Stimulated activated CD4-positive, alpha-beta T cell treated with anti-CD3 and anti-CD28 coated beads, Interleukin-1b, Interleukin-23, amount 100 ng/mL, for 4 hours (primary cell): ENCODE measurements at places on chromosomes 1 and 21.

GRCh38 chr1:225695578-225696337, 42.8 kb upstream of the ENAH start:
- no peak for DNase-seq

DNA sequence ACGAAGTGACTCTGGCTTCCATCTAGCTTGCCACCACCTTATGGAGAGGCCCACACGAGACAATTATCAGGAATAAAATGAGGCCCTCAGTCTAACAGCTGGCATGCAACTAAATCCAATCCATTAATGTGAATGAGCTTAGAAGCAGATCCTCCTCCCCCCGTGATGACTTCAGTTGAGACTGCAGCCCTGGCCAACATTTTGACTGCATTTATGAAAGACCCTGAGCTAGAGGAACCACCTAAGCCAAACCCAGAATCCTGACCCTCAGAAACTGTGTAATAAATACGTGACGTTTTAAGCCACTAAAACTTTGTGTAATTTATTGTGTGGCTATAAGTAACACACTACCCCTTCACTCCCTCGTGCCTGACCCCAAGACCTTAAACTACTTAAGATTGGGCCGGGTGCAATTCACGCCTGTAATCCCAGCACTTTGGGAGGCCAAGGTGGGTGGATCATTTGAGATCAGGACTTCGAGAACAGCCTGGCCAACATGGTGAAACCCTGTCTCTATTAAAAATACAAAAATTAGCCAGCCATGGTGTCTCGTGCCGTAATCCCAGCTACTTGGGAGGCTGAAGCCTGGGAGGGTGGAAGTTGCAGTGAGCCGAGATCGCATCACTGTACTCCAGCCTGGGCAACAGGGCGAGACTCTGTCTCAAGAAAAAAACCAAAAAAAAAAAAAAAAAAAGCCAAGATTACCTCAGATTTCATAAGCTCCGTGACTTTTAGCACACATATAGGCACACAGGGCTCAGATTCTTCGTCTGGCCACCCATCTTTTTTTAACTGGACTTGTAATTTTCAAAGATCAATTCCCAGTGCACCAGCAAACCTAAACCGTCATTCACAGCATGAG, 72.5 kb downstream of the ENAH start:
- no peak for DNase-seq

DNA sequence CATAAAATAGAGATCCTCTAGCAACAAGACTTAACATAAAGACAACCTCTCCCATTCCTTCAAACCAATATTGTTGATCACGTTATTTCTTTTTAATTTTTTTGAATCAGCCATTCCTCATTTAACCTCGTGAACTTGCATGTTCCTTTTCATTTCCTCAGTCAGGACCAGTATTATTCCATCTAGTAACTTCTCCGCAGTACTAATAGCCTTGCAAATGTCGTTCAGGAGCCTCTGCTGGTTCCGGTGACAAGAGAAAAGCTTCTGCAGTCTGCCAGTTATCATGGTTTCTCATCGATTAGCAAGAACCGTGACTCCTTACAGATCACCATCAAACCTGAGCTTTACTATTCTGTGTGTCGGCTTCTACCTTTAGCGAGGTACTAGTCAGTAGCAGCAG, 3.0 kb downstream of the APP start:
- DNase-seq, result no peak

DNA sequence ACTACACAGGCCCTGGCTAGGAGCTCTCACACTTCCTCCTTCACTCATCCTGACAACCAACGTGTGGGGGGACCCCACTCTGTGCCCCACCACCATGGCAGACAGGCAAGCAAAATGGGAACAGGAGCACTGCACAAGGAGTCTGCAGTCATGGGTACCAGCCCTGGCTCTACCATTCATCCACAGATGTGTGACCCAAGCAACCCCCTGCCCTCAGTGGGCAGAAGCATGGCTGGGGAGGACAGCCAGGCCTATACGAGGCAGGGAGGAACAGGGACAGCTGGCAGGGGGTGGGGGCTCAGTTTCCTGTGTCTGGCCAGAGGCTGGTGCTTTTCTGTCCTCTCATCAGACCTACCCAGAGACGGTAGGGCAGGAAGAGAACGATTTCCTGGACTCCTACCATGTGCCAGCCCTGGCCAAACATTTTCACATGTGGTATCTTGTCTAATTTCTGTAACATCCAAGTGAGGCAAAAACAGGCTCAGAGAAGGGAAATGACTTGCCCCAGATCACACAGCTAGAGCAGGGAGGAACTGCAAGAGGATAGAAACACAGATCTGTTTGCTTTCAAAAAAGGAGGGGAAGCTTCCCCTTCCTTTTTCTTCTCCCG, 178.0 kb downstream of the HIVEP3 start:
- no peak for DNase-seq

GRCh38 chr1:114956570-114956969, 73.1 kb upstream of the TSHB start:
- no peak for DNase-seq

GRCh38 chr1:69992594-69992993, 212.8 kb downstream of the LRRC40 start:
- no peak for DNase-seq

- no peak for DNase-seq
These were observed 184.0 kb upstream of the C1orf87 start for GRCh38 chr1:60257531-60257930.

DNA sequence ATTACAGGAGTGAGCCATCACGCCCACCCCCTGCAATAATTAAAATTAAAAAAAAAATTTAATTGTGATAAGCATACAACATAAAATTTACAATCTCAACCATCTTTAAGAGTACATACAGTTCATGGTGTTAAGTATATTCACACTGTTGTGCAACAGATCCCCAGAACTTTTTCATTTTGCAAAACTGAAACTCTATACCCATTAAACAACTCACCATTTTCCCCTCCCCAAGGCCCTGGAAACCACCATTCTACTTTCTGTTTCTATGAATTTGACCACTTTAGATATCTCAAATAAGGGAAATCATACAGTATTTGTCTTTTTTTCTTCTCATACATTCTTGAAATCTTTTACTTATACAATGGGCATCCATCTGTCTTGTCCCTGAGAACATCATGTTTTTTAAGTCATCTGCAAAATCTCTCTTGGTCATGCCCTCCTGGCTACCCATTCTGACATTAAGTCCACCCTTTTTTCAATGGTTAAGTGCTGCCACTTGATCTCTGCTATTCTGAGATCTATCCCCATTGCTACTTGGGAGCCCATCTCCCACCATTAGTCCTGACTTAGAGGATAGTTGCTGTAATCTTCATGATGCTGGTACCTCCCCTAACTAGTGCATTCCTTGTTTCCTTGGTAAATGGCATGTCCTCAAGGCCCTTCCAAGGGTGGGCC, 39.4 kb upstream of the ZFYVE9 start:
- no peak for DNase-seq

DNA sequence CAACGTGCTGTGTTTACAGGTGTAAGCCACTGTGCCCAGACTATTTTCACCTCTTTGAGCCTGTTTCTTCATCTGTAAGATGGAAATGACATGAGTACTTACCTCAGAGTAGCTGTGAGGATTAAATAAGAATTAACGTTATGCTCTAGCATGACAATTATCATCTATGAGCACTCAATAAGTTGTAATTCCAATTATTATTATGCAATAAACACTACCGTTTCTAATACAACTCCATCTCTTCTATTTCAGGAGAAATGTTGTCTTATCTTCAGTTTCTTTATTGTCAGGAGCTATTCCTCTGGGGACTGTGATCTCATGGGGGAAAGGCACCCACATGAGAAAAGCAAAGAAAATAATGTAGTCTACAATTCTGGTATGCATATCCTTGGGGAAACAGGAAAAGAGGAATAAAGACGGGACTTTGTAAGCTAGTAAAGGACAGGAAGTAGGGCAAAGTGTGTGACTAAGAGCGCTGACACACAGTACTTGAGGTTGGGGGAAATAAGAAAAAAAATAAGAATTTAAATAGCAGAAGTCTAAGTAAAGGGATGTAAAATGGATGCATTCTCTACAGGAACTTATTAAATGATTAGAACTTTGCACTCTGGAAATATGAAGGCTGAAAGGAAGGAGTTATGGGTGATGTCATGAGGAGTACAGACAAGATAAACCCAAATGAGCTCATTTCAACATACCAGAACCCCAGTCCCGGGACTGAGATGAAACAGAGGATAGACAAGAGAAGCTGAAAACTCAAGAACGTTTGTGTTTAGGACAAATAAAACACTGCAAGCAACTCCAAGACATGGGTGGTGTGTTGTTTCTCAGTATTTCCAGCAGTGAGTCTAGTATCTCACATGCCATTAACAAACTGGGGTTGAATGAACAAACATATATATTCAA, 9.8 kb downstream of the PHC2 start:
- no peak for DNase-seq

- DNase-seq, result no peak
These were observed 688 bp downstream of the PTTG1IP start for GRCh38 chr21:44872649-44873355.

- no peak for DNase-seq
These were observed 64.6 kb downstream of the LHX8 start for GRCh38 chr1:75198761-75199160.

GRCh38 chr1:59236721-59237545, 60.0 kb upstream of the FGGY start:
- DNase-seq, result no peak

DNA sequence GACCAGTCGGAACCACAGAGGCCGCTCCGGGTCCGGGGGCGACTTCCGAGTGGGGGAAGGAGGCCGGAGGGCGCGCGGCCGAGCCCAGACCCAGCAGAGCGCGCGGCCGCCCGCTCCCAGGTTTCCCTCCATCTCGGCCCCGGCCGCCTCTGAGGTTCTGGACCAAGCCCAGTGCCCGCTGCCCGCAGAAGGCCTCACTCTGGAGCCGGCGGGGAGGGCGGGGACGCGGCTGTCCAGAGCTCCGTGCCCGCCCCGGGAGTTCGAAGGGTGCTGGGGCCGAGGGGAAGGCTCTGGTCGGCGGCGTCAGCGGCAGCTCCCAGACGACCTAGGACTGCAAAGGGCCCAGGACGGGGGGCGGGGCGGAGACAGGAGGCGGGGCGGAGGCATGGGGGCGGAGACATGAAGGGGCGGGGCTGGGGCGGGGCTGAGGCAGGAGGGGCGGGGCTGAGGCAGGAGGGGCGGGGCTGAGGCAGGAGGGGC, 48.0 kb upstream of the SLC19A1 start:
- DNase-seq, result peak; percentile 71

GRCh38 chr1:118317842-118318614, 133.0 kb upstream of the SPAG17 start:
- no peak for DNase-seq

GRCh38 chr1:51214615-51215131, 21.4 kb upstream of the RNF11 start:
- DNase-seq, result no peak

- DNase-seq, result no peak
These were observed 405.0 kb upstream of the POU3F1 start for GRCh38 chr1:38451541-38451993.

DNA sequence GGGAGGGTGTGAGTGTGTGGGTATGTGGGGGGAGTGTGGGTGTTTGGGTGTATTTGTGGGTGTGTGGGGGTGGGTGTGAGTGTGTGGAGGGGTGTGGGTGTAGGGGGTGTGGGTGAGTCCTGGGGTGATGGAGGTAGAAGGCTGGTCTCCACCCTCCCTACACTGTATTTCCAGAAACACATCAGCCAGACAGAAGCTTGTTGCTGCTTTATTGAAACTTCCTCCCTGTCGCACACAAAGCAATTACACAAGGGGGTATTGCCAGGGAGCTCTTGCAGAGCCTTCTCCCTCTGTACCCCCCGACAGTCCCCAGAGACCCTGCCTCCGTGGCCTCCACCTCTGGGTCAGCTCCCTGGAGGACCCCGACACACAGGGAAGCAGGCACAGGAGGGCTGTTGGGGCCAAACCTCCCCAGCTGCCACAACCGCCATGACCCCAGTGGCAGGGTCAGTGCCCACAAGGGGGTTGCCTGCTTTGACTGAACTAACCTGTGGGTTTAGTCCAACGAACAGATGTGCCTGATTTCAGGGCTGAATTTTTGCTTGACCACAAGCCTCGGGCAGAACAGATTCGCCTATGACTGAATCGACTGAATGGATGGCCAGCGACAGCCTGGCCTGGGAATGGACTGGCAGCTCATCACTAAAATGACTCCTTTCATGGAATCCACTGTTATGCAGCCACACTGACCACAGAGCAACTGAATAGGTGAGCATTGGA, 9.1 kb upstream of the MATN1 start:
- DNase-seq, result no peak

DNA sequence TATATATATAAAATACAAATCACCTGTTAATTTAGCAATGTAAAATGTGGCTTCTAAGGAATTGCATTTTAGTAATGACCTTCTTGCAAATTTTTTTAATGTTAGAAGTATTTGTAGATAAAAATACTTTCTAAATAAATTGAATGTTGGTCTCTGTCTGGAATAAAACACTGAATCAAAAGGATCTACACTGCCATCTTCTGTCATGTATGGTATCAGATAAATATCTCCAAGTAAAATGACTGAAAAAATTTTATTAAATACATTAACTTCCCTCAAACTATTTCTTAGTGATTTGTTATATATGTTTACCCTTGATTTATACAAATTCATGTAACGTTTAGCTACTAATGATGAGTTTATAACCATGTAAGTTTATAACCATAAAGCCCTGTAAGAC, 2029.3 kb downstream of the MRPL39 start:
- no peak for DNase-seq

DNA sequence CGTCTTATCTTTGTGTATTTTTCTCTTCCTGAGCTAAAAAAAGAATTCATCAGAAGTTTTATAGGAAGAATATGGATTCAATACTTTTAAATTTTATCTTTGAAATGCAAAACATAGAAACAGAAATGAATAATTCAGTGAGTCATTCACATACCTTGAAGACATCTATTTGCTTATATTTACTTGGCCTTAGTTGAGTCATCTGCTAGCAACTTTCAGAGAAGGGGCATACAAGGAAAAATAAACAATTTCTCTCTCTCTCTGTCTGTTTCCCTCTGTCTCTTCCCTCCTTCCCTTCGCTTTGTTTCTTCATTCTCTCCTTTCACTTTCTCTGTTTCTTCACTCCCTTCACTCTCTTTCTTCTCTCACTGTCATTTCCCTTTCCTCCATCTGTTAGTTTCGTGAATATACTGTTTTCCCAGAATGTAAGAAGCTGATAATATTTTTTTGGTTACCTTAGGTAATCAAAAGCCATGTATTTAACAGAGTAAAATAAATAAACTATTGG, 477.2 kb downstream of the BRINP3 start:
- DNase-seq, result no peak

GRCh38 chr1:108691128-108691941, 775 bp upstream of the PRPF38B start:
- no peak for DNase-seq

DNA sequence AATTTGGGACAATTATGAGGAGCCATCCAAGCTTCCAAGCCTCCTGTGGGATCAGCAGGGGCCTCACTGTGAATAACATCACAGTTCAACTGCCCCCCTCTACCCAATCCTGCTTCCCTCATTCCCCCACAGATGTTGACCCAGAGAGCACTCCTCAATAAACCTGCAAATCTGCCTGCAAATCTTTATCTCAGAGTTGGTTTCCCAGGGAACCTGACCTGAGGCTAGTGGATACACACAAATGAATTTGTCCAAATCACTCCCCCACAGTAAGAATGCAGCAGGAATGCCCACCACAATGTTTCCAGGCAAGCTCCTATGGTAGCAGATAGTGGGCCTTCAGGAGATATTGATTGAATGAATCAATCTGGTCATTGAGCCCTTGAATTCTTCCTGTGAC, 56.4 kb upstream of the HIVEP3 start:
- no peak for DNase-seq
